Activated CD4-positive, CD25-positive, alpha-beta regulatory T cell treated with anti-CD3 and anti-CD28 coated beads, Interleukin-2, amount 50 U/mL, for 72 hours (primary cell): ENCODE measurements at places on chromosomes 1 and 21.

DNA sequence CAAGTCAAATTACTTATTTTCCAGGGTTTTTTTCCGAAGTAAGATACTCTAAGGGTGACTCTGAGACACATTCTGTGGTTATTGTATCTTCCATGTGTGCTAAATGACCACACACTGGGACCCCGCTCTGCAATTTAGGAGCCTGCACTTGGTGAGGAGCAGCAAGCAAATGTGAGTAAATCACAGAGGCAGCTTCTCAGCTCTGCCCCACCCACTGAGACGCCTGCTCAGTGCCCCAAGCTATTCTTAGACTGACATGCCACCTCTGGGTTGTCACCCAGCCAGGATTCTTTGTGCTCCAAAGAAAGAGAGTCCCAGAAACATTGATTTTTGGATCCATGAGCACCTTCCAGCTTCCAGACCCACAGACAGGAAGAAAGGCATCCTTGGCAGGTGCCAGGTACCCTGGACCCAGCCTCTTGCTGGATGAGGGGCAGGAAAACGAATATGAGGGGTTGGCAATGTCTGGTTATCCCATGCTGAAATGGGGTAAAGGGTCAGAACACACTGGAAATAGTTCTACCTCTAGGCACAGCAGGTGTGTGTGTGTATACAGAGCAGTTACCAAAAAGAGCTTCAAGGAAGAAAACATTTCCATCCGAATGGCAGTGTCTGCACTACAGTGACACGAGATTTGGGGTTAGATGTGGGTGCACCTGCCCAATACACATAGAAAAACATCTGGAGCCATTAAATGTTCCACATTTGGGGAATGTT lies 41.2 kb downstream of the TNR start:
- DNase-seq, result no peak

GRCh38 chr1:15758343-15758931 lies at the start of gene FBLIM1:
TSS of gene FBLIM1 (plus strand) at chr1:15758795. CDS start at chr1:15764984, 6,189 bp downstream.
- no peak for DNase-seq

DNA sequence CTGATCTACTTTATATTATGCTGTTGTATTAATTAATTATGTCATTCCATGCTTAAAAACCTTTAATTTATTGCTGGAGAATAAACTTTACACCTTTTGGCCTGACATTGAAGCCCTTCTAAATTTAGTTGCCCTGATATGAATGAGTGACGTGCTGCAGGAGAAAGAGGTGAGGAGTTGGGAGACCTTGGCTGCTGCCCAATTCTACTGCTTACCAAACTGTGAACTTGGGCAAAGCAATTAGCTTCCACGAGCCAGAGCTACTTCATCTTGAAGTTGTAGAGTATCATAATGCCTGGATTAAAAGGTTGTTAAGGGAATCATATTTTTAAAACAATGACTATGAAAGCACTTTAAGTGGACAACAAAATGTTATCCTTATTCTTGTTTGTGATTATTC lies 126.8 kb upstream of the DEPDC1 start:
- DNase-seq, result no peak

GRCh38 chr1:215543191-215543606 lies 23.9 kb upstream of the KCTD3 start:
- DNase-seq, result no peak

GRCh38 chr1:201742476-201742875 lies 86.5 kb upstream of the IPO9 start:
- no peak for DNase-seq

DNA sequence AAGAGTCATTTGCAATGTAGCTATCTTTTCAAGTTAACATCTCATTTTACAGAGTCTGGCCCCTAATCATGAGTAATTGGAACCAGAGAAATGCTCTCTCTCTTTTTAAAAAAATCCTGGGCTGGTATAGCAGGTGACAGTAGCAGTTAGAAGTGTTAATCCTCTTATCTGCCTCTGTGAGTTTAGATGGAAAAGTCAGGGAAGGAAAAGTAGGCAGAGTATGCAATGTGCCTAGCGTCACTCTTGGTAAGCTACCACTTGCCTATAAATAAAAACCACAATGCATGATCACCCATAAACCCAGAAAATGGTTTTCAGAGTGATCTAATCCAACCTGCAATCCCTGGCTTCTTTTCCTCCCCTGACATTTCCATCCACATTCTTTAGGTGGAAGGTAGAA lies 43.2 kb downstream of the UTP25 start:
- DNase-seq, result no peak

- DNase-seq, result no peak
These were observed 44.2 kb downstream of the EPHB2 start for GRCh38 chr1:22754824-22755223.

- DNase-seq, result no peak
These were observed 107.1 kb downstream of the SPSB1 start for GRCh38 chr1:9399510-9400424.

DNA sequence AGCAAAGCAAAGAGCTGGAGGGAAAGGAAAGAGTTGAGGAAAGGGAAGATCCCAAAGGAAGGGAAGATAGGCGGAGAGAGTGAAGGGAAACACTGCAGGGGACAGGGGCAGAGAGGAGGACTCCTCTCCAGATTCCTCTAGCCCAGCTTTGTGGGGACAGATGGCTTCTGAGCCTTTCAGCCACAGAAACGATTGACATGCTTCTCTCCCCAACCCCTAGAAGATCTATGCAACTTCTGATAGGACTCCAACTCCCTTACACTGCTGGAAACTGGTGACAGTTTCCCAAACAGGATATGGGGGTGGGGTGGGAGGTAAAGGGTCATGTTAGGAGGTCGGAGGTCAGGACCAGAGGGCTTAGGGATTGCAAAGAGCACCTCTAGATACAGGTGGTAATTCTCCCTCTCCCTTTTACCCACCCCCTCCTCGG lies 6.5 kb downstream of the MEX3A start:
- no peak for DNase-seq

DNA sequence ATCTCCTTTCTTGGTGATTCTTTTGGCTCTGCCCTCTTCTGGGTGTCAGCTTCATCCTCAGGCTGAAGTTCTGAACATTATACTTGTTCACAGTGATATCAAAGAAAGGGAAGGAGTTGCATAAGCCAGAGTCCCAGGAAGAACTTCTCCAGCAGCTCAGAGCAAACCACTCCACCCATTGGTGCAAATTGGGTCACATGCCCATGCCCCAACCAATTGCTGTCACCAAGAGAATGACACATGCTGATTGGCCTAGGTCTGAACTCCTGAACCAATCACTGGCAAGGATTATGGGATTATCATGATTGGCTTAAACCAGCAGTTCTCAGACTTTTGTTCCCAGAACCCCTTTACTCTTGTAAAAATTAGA lies 256.5 kb upstream of the TMEM51 start:
- DNase-seq, result no peak

DNA sequence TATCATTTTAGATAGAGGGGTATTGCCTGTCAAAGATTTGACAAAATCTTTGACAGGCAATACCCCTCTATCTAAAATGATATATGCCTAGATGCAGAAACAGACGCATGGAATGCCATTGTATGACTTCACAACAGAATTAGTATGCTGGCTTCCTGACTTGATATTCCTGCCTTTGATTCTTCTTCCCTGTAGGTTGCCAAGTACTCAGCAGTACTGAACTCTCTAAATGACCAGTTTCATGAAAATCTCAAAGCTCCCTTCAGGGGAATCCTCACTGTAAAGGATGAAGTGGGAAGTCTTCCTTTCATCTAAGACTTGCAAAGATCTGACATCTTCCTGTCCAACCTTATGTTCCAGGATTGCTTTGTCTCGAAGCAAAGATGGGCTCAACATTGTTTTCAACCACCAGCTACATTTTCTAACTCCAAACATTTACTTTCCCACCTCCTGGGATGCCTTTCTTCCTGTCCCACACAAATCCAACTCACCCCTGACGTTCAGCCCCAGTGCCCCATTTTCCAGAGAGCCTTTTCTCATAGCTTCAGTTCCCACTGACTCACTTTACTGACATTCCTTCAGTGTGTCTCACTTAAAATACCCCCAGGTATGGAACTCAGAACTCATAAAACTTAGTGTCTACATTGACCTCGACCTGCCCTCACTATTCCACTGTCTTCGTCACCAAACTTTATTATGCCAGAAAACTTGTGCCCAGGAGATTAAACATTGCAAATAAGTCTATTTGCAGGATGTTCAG lies 67.3 kb upstream of the KCNJ6 start:
- no peak for DNase-seq

DNA sequence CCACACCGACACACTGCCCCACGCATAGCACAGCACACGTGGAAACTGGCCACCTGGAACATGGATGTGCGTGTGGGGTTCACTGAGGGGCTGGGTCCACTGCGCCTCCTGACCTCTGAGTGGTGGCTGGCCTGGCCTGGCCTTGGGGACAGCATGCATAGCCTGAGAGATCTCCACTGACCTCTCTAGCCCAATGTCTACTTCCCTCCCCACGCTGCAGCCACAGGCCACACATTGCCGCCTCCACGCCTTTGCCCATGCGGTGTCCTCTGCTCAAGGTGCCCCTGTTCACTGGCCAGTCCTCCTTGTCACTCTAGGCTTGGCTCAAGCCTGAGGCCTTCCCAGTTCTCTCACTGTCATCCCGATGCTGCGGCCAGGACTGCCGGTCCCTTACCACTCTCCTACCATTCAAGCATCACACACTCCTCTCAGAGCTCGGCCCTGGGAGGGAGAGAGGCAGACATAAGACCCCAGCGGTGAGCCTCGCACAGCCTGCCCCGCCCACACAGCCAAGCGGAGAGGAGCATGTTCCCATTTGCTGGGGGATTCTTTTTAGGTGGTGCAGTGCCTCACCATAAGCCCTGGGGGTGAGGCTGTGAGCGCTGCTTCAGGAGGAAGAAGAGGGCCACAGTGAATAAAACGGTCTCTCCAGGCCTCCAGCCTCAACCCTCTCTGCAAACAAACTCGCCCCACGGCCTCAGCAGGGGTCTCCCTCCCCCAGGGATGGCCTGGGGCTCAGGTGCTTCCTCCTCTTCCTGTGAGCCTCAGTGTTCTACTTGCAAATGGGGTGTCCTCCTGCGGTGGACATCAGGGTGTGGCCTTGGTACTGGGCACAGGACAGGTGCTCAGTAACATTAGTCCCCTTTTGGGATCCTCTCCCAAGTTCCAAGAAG lies 80.8 kb downstream of the DMRTB1 start:
- no peak for DNase-seq

DNA sequence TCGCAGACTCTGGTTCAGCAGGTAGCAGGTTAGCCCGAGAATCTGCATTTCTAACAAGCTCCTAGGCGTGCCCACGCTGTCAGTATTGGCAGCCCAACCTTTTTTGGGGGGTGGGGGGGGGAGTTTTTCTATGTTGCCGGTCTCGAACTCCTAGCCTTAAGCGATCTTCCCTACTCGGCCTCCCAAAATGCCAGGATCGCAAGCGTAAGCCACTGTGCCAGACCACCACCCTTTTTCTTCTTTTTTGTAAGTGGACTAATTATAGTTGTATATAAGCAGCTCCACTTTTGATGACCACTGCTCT lies 480 bp upstream of the MIS18A start:
- DNase-seq, result no peak

DNA sequence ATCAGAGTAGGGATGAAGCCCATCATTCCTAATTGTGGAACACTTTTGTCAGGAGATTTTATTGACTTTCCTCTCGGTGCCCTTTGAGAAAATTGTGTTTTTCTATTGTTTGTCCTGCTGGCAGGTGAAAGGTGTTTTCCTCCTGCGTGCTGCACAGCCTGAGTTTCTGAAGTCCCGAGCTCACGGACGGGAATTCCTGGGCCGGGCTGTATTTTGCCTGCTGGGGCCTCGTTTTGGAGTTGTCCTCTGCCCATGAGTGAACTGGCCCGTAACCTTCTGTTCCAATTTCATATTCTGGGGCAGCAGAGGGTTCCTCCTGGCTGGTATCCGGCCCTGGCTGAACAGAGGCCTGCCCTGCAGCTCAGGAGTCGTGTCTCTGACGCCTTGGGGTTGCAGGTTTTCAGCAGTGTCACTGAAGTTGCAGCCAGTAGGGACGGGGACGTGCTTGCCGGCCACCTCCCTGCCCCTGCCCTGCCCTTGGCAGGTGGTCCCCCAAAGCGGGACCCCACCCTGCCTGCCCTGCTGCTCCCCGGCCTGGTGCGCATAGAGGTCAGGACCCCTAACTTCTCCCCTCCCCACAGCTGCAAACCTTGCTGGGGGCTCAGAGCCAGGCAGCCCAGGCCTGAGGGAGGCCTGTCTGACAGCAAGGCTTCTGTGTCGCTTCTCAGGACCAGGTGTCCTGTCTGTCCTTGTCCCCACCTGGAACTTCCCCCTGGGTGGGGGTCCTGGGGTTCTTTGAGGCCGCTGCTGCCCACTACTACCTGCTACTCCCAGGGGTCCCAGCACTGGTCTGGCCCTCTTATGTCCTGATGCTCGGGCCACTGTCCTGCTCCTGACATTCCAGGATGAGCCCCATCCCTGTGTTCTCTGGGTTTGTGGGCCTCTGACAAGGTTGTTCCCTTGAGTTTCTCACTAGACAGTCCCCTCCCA lies 49.0 kb downstream of the SLX9 start:
- no peak for DNase-seq

DNA sequence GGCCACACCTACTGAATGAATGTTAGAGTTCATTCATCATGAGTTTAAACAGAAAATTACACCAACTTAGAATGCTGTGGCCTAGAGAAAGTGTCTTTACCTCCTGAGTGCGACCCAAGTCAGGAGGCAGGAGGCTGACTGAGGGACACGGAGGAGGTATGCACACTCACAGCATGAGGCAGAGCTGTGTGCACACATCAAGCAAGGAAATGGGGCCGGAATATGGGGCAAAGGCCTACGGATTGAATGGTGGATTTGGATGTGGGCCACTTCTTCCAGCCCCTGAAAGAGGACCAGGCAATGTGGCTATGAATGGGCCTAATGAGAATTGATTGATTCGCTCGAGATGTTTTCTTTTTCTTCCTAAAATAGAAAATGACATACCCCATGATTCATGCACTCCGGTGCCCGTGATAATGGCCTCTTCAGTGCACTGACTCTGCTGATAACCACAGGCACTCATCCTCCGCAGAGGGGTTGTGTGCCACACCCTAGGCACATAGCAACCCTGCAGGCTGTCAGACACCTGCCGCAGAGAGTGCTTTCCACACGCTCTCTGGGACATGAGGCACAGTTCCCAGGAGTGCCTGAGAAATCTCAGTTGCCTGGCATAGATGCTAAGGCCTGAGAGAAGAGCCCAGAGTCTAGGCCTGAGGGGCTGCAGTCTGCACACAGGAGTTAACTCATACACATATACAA lies 155.5 kb downstream of the GLUL start:
- DNase-seq, result no peak

DNA sequence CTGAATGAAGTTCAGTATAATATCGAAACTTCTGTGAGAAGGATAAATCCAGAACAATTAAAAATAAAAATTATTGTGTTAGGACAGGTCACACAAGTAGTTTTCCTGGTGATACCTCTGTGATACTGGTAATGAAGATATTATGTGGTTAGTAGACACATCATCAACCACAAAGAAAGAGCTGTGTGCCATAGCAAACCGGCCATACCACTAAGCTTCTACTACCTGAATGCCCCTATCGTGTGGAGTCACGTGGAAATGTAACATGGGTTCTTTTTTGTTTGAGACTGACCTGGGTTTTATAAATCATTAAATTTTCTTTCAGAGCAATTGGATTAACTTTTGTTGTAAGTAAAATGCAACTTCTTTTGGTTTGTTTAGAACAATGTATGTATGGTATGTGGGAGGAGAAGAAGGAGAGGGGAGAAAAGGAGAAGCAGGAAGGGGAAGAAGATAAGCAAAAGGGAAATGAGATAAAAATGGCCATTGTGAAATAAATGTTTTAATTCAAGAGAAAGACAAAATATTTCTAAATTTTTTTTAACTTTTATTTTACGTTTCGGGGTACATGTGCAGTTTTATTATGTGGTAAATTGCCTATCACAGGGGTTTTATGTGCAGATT lies 58.2 kb upstream of the LRRC8B start:
- DNase-seq, result no peak
